CD14-positive monocyte (primary cell): ENCODE measurements at places on chromosomes 3 and 15.

GRCh38 chr15:59333401-59334075 is 39.1 kb downstream of the MYO1E start:
- no peak for DNase-seq

DNA sequence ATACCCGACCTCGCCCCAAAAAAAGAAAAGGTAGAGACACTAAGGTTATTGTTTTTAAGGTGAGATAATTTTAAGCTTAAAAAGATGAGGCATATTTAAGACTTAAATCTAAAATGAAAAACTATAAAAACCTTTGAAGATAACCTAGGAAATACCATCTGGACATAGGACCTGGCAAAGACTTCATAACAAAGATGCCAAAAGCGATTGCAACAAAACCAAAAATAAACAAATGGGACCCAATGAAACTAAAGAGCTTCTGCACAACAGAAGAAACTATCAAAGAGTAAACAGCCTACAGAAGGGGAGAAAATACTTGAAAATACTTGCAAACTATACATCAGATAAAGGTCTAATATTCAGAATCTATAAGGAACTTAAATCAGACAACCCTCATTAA is 80.9 kb downstream of the TMCC1 start:
- DNase-seq: no peak

- no peak for DNase-seq
Observed at GRCh38 chr15:68852461-68852860, 31.8 kb upstream of the ANP32A start.

GRCh38 chr3:120368172-120368571 is 19.0 kb upstream of the LRRC58 start:
- DNase-seq: no peak

GRCh38 chr3:169295126-169295525 is 368.4 kb downstream of the MECOM start:
- DNase-seq: no peak

DNA sequence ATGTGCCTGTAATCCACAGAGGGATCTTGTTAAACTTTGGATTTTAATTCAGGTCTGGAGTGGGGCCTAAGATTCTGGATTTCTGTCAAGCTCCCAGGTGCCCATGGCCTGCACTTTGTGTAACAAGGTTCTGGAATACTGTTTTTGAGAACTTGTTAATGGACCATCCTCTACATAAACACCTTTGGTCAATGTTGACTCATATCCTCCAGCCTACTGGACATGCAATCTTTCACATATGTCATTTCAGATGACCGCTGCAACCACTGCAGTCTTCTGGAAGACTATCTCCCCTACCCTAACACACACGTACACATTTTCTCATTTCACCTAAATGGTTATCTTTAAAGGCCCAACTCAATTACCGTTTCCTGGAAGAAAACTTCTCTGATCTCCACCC is 302.1 kb upstream of the TPRG1 start:
- DNase-seq: no peak
